ENCODE measurements at places on chromosomes 7 and 10. TPM values are rescaled to one million over a fixed set of nuclear protein-coding genes. Genes with fewer than 3 reads are reported as not detected.

DNA sequence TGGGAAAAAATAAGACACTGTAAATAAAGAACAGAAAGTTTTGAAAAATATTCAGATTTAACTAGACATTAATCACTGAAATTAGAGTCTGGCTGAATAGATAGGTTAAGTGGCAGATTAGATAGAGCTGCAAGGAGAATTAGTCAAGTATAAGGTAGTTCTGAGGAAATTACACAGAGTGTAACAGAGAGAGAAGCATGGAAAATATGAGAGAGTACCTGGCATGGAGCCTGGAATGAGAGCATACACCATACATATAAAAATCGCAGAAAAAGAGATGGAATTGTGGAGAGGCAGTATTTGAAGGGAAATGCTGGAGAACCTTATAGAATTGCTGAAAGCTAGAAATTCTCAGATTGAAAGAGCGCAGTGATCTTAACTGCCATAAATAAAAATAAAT lies 46.9 kb downstream of the ZNRF2 start:
- no peak for DNase-seq

GRCh38 chr7:43528576-43529354 lies 54.1 kb upstream of the STK17A start:
- no peak for DNase-seq

DNA sequence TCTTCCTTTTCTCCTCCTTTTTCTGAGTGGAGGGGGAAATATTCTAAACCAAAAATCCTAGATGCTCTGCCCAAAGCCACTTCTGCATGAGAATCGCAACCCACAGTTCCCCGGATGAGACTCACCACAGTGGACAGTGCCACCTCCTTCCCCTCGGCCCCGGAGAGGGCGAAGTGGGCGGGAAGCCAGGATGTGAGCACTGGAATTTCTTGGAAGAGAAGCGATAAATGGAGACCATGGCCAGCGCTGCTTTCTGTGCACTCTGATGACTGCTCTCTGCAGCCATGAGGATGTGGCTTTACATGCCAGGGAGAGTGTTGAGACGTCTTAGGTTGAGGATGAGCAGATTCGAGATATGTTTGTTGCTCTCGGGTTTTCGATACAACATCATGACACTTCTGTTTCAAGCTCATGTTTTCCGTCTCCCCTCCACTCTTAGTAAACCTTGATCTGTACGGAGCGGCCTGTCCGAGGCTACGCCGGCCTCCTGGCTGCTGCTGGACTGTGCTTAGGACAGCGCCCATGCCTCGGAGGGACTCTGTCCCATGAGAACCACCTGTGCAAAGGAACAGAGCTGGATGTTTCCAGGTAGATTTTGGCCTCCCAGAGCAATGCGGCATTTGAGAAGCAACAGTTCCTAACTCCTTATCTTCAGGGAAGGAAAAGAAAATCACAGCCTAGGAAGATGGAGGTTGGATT lies 414.6 kb upstream of the FOXK1 start:
- no peak for DNase-seq

DNA sequence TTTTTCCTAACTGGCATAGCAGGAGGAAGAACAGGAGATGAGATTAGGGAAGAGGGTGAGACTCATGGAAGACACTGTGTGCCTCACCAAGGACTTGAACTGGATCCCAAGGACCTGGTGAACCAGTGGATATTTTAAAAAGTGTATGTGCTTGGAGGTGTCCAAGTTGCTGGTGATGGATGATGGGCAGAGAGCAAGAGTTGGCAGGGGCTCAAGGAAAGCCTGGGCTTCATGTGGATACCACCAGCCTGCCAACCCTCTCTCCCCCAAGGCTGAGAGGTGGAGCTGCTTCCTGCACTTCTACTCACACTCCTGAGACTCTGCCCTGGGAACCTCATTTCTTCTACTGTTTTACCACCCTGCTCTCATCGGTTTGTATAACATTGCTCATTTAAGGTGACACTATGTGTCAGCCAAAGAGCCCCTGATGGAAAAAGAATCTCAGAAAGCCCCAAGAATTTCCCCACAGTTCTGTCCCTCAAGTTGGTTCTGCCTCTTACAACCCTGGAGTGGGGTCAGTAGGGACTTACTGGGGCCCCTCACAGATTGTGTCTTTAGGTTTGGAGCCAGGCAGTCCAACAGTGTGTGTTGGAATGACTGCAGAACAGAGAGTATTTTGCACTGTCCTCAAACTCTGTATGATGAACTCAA lies 56.2 kb upstream of the PDCD4 start:
- no peak for DNase-seq

DNA sequence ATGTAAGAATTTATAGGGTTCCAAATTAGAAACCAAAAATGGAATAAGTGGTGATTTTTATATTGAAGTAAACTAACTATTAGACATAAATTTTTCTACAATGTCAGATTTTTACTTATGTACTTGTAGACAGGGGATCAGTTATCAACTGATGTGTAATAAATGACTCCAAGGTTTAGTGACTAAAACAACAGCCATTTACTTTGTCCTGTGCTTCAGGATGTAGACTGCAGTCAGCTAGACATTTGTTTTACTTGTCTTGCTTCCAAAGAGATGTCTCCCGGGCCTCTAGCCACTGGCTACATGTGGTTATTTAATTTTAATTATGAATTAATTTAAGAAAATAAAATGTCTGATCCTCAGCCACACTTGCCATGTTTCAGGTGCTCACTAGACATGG lies 249.7 kb upstream of the IGFBP3 start:
- no peak for DNase-seq

DNA sequence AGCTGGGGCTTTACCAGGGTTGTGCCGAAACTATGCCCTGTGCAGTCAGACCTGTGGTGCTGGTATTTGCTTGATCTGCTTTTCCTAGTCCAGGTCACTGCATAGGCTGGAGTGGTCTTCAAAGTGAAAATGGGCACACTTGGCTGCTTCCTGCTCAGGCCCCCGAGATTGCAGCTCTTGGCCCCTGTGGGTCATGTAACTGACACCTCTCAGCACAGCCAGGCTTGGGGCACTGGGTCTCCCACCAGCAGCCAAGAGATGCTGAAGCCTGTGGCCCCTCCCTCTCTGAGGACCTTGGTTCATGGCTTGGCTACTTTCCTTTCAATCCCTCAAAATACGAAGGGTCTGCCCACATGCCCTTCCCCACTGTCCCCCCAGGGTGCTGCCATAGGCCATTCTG lies 33.7 kb downstream of the PDIA4 start:
- no peak for DNase-seq

DNA sequence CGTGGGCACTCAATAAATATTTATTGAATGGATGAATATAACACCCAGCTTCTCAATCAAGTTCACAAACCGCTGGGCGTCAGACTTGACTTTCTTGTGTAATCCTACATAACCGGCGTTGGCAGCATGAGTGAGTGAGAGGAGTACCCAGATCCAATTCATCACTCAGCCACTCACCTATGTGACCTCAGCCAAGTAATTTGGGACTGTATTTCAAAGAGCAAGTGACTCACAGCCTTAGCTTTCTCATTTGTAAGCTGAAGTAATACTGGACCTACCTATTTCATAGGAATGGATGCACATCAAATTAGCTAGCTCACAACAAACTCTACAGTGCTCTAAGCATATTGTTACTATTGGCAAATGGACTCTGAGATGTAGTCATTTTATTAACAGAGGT lies 53.8 kb upstream of the FAM204A start:
- no peak for DNase-seq

- DNase-seq, result no peak
These were observed 242.1 kb upstream of the PPP1R3A start for GRCh38 chr7:114160925-114161324.

- DNase-seq, result no peak
These were observed 285.6 kb upstream of the POM121L12 start for GRCh38 chr7:52749880-52750279.

DNA sequence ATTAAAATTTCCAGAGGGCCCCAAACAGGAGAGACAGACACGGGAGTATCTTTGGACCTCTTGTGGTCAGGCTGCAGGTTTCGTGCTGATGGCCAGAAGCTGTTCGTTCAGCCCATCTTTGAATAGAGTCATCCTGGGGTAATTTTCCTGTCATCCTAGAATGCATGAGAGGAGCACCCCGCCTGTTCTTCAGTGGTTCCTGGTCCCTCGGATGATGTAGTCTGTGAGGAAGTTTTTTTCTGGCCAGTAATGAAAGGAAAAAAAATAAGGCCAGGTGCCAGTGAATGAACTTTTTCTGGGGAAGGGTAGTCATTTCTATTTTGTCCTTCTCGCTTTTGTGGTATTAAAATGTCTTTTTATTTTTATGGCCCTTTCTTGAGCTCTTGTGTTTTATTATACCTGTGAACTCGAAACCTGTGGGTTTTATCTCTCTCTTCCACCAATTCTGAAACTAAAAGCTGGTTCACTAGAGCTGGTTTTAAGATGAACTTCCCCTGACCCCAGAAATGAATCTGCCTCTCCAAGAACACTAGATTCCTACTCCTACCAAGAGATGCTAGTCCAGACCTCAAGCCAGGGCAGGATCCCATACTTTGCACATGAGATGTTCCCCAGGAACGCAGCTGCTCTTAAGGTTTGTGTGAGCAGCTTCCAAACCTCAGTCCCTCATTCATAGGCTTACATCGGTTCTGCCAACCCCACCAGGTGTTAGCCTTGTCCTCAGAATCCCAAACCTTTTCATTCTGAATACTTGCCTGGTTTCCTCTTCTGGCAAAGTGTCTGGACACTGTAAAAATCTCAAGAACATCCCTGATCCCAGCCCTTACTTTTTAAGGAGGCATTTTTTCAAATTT lies 15.4 kb upstream of the MEST start:
- no peak for DNase-seq

DNA sequence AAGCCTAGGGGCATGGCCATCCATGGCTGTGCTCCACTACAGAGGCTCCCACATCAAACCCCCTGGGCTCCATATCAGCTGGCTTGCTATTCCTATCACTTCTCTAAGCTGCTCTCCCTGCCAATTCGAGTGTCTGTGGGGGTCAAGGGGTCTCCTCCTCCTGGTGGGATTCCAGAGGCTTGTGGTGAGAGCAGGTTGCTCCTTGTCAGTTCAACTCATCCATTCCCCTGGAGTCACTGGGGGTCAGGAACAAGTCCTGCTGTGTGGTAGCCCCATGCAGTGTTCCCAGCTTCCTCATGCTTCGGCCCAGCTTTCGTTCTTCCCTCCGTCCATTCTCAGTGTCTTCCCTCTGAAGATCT lies 86.6 kb upstream of the UNC5B start:
- no peak for DNase-seq

GRCh38 chr10:84097787-84098353 lies 41.4 kb upstream of the GHITM start:
- DNase-seq, result no peak

DNA sequence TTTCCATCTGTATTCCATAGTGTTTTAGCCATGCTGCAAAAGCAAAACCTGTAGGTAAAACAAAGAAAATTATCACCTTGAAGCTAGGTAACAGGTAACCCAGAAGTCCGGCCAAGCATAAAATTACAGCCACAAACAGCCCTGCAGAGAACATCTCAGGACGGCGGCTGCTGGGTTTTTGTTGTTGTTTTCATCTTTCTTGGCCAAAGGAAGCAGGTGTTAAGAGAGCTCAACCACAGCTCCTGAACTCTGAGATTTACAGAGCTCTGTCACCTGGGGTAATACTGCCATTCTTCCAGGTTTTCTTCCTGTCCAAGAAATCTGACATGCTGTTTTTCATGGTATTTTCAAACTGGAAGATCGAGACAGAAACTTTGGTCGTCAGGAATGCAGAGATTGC lies 847 bp upstream of the SCIN start:
- DNase-seq, result no peak

DNA sequence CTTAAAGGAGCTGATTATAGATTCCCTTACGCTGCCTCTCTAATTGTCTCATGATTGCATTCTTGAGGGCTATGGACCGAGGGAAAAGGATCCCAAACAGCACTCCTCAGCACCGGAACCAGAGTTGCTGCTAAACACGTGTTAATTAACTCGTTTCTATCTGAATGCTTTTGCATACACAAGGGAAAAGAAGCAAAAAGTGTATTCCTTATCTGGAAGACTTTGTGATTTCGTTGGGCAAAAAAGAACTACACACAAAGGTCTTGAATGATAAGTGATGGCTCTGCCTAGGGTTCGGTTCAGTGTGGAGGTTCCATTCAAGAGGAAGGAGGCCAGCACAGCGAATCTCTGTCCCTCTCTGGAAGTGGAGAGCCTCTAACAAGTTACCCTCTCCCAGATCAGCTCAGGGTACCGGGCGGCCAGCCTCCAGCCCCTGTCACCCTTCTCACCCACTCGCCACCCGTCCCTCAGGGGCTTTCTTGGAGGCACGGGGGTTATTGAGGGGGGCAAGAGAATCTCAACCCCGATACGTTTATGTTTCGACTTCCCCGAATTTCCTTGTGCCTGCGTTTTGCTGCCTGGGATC lies 515 bp upstream of the SLC4A2 start:
- no peak for DNase-seq

- DNase-seq, result no peak
These were observed 140.3 kb upstream of the FAM20C start for GRCh38 chr7:52100-52499.

DNA sequence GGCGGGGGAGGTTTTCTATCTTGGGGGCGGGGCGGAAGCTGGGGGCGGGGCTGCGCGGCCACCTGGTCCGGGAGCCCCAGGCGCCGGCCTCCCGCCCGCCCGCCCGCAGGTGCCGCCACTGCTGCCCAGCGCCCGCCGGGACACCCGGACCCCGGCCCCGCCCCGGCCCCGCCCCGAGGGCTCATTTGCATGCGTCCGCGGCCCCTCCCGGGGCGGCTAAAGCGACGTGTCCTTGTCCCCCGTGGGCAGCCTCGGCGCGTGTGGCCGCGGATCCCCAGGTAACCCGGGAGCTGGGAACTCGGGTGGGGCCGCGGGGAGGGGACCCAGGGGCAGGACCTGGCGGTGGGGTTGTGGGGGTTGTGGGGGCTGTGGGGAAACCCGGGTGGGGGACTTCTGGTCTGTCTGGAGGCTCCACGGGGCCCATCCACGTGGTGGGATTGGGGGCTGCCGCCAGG lies at the start of gene BHLHA15:
BHLHA15 (plus strand) TSS at position 219 of the 455 bp plus-strand sequence. CDS start 871 bp downstream, outside the sequence.
- peak; percentile 57 for DNase-seq

- no peak for DNase-seq
These were observed 605.7 kb upstream of the DPP6 start for GRCh38 chr7:153446490-153446889.

DNA sequence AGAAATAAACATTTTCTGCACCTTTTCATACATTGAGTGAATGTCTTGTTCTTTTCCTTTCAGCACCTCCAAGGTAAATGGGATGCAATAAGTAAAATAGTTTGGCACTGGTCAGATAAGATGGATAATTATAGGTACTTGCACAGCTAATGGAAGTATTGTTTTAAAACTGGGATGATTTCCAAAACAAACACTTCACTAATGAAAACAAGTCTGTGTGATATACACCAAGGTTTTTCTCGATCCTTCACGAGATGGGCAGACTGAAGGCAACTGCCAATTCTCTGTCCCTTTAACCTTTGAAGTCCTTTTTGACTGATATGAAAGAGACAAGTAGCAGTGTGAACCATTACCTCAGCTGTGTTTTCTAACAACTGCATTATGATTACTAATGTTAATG lies 423.8 kb downstream of the GFRA1 start:
- no peak for DNase-seq

BTBD16 gene
- 0.98 TPM for total RNA-seq

IPMK gene
- total RNA-seq, result 7.6 TPM

EBLN1 gene
- not detected for total RNA-seq

AKR1C8 gene
- total RNA-seq, result not detected

EGR2 gene
- 0.37 TPM for total RNA-seq

LLCFC1 gene
- total RNA-seq, result not detected

CALML3 gene
- not detected for total RNA-seq
